Epithelial cell of alveolus of lung (primary cell): ENCODE measurements at places on chromosomes 2 and 18. TPM values are rescaled to one million over a fixed set of nuclear protein-coding genes. Genes with fewer than 3 reads are reported as not detected.

Gene C18orf32
- 22.0 and 39.6 TPM in 2 replicates for total RNA-seq

Gene IL36G
- not detected in 2 replicates for total RNA-seq

Gene KCNK3
- total RNA-seq = 3.9 TPM in 1 of 2 replicates, not detected in the other

Gene EVX2
- total RNA-seq = not detected in 2 replicates

Gene C2orf80
- not detected in 2 replicates for total RNA-seq

Gene ASTL
- under 0.01 and 0.24 TPM in 2 replicates for total RNA-seq

Gene MOGAT1
- not detected in 2 replicates for total RNA-seq

Gene DPP4
- total RNA-seq = 13.3 and 83.8 TPM in 2 replicates

Gene CWC22
- 10.7 and 13.4 TPM in 2 replicates for total RNA-seq

Gene SKOR2
- not detected in 2 replicates for total RNA-seq

Gene HOXD8
- total RNA-seq = not detected in 2 replicates

Gene RAPGEF4
- 0.13 and 2.1 TPM in 2 replicates for total RNA-seq

Gene ST6GAL2
- 0.08 and 1.9 TPM in 2 replicates for total RNA-seq

Gene CRYGD
- not detected in 2 replicates for total RNA-seq

Gene TUBA4B
- not detected in 2 replicates for total RNA-seq

Gene RAB6C
- total RNA-seq = under 0.01 TPM in 1 of 2 replicates, not detected in the other

Gene MC2R
- total RNA-seq = not detected in 2 replicates
